ENCODE measurements at places on chromosomes 4 and X.
A peak's percentile ranks its signal among the peaks of the same experiment; 100 is the strongest.

DNA sequence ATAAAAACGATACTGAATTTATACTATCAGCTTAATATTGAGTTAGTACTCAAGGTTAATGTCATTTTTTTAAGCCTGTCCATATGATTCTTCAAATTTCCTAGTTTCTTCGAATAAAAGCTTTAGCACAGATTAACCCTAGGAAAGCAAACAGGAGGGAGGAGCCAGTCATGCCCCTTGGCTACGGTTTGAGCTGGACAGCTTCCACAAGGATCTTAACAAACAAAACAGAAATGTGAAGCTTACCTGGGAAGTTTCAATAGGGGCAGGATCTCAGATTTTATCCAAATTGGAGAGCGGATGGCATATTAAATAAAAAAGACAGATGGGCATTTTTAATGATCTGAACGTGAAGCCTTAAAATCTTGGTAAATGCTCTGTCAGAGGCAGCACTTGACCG lies 2.3 kb downstream of the NWD2 start:
- H3K4me3 ChIP-seq = no peak overlapping the region
- no peaks in the 10 kb centered on the region for H3K36me3 ChIP-seq
- no peak for DNase-seq
- peaks cover 13% of the 10 kb centered on the region for H3K27me3 ChIP-seq
- H3K27ac ChIP-seq = no peak overlapping the region

DNA sequence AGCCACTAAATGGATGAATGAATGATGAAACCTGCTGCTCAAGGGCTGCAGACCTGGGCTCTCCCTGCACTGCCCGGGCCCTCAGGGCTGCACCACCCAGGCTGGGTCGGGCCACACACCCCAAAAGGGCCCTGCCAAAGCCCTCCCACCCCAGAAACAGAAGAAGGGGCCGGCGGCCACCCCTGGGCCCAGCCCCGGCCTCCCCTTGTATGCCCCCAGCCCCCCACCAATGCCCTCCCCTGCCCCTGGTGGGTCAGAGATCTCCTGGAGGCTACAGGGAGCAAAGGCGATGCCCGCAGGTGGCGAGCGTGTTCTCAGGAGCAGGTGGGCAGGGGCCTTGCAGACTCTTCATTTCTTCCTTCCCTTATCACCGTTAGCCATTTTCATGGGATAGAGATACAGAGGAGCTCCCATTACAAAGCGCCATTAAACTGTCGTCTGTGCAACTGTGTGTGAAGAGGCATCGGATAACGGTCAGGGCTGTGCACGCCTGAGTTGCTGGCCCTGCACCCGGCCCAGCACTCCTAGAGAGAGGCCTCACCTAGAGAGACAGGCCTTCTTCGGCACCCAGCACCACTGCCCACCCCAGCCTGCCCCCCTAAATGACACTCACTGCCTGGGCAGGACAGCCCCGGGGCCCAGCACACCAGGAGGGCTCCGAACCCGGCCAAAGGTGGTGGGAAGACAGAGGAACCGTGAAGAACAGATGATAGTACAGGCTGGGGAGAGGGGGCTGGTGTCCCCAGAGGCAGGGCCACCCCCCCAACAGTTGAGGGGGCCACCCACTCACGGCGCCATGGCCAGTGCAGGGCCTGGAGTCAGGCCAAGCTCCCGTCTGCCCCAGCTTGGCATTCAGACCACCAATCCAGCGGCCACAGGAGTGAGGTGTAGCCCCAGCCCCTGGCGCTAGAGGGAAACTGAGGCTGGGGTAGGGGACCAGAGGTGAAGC lies 133.7 kb downstream of the FAM53A start:
- no peak overlapping the region for H3K27ac ChIP-seq
- H3K36me3 ChIP-seq = peaks cover 3% of the 10 kb centered on the region
- DNase-seq = no peak
- H3K27me3 ChIP-seq = peaks cover 25% of the 10 kb centered on the region

- peaks cover 27% of the 10 kb centered on the region for H3K4me1 ChIP-seq
- peak overlapping the region; percentile 100 for H3K4me3 ChIP-seq
- H3K27me3 ChIP-seq = no peaks in the 10 kb centered on the region
These were observed 1.5 kb downstream of the SETD7 start for GRCh38 chr4:139554642-139554892.

- H3K4me3 ChIP-seq = no peak within 1 kb of the TSS
- DNase-seq = no peak
- no peaks in the 10 kb centered on the region for H3K36me3 ChIP-seq
These were observed at the start of gene CLDN2 for GRCh38 chrX:106919932-106920452. Gene CLDN2, plus strand, starts transcription at chrX:106920402. Its CDS starts 7,827 bp downstream, at chrX:106928229.

DNA sequence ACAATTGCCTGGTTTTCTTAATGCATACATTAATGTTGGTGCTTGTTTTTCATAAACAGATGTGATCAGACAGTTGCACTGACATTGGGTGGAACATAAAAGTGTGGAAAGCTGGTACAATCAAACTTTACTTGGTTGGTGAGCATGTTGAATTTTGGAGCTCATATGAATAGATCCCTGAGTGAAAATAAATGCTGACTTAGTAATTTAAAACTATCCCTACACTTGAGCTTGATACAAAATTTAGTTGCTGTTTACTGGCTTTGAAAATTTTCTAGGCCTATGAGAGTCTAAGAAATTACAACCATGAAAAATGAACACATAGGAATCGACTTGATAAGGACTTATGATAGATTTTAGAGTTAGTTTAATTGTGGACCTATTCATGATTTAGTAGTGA lies 551.8 kb upstream of the PABPC4L start:
- no peaks in the 10 kb centered on the region for H3K27me3 ChIP-seq
- H3K4me1 ChIP-seq = no peaks in the 10 kb centered on the region
- H3K4me3 ChIP-seq = no peak overlapping the region

GRCh38 chrX:21798677-21799219 lies 40.7 kb upstream of the MBTPS2 start:
- no peaks in the 10 kb centered on the region for H3K27me3 ChIP-seq
- H3K36me3 ChIP-seq = no peaks in the 10 kb centered on the region

- DNase-seq = no peak
- no peaks in the 10 kb centered on the region for H3K36me3 ChIP-seq
- H3K4me3 ChIP-seq = no peak overlapping the region
- H3K27ac ChIP-seq = no peak overlapping the region
These were observed 188.2 kb downstream of the MAML3 start for GRCh38 chr4:139965789-139966188.

DNA sequence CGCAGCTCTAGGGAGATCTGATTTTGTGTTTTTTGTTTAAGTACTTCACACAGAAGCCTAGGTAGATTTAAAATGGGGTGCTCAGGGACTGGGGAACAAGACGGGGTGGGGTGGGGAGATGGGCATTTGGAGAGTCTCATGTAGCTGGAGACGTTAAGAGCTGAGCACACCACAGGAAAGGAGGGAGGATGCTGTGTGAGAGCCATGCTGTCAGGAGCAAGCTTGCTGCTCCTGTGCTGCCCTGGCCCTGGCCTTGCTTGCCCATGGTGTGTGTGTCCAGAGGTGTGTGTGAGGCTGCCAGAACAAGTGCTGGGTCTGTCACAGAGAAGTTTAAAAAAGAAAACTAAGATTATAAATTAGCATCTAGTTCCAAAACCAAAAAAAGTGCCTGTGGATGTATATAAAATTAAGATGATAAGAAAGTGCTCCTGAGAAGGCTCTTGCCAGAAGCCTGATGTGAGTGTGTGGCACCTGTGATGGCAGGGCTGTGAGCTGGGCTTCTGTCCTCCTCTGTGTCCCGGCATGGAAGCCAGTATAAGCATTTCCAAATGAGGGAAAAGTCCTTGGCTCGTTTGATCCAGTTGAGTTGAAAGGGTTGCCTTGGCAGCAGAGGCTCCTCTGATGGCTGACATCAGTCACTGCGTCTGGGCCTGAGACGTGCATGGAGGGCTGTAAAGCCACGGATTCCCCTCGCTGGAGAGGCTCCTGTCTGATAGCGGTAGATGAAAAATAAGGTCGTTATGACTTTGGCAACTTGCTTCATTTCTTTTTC lies 63.5 kb downstream of the NELFA start:
- DNase-seq = no peak
- no peak overlapping the region for H3K4me3 ChIP-seq
- H3K4me1 ChIP-seq = peaks cover 2% of the 10 kb centered on the region
- no peak overlapping the region for H3K27ac ChIP-seq

GRCh38 chr4:22556495-22556894 lies 40.6 kb upstream of the ADGRA3 start:
- no peaks in the 10 kb centered on the region for H3K36me3 ChIP-seq
- H3K4me3 ChIP-seq = no peak overlapping the region
- H3K27me3 ChIP-seq = no peaks in the 10 kb centered on the region
- H3K4me1 ChIP-seq = no peaks in the 10 kb centered on the region
- DNase-seq = no peak
- no peak overlapping the region for H3K27ac ChIP-seq

DNA sequence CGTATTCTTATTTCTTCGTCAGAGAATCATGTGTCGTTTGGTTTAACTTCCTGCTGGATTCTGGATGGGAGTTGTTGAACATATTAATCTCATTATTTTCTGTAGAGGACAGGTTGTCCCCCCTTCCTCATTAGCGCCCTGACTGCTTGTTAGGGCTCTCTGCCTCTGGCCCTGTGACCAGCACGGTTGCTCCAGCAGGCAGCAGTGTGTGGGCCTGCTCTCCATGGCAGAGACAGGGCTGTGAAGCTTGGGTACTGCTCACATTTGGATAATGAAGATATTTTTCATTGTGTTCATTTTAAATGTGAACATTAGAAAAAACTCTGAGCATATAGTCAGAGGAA lies 102.7 kb downstream of the KLHL8 start:
- no peaks in the 10 kb centered on the region for H3K27me3 ChIP-seq
- H3K36me3 ChIP-seq = peaks cover 45% of the 10 kb centered on the region
- peaks cover 17% of the 10 kb centered on the region for H3K4me1 ChIP-seq
- H3K4me3 ChIP-seq = no peak overlapping the region
- DNase-seq = no peak

DNA sequence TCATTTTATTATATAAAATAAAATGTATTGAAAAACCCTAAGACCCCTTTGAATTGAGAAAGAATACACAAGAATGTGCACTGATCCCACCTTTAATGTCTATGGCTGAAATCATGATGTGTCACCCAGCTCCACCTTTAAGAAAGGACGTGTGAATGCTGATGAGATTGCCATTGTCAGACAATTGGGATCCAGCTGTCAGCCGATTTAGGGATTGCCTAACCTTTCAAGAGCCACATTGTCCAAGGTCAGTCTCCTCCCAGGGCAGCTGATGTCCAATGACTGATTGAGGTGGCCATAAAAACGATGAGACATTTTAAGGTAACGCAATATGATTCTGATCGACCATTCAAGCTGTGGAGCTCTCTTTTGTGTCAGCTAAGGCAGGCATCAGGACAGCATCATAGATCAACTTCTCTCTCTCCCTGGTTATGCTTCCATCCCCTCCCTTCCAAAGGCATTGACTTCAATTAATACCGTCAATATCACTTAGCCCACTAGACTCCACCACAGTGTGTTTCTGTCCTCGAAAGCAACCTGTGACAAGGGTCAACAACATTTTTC lies 1676.4 kb downstream of the PCDH7 start:
- H3K27me3 ChIP-seq = no peaks in the 10 kb centered on the region
- no peak overlapping the region for H3K4me3 ChIP-seq
- no peaks in the 10 kb centered on the region for H3K4me1 ChIP-seq
- no peak for DNase-seq
- H3K27ac ChIP-seq = no peak overlapping the region

DNA sequence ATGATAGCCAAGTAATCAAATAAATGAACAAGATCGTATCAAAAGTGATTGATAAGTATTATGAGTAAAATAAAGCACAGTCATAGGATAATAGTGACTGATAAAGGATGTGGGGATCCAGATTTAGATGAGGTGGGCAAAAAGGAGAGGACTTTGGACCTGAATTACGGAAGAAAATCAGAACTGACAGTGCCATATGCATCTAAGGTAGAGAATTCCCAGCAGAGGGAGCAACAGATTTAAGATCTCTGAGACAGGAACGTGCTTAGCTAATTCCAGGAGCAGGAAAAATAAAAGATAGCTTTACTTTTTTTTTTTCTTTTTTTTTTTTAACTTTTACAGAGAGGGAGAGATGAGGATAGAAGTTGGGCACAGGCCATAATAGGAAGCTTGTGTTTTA lies 189.9 kb downstream of the NWD2 start:
- H3K36me3 ChIP-seq = no peaks in the 10 kb centered on the region
- H3K4me3 ChIP-seq = no peak overlapping the region
- no peak for DNase-seq
- H3K4me1 ChIP-seq = no peaks in the 10 kb centered on the region
- H3K27ac ChIP-seq = no peak overlapping the region

DNA sequence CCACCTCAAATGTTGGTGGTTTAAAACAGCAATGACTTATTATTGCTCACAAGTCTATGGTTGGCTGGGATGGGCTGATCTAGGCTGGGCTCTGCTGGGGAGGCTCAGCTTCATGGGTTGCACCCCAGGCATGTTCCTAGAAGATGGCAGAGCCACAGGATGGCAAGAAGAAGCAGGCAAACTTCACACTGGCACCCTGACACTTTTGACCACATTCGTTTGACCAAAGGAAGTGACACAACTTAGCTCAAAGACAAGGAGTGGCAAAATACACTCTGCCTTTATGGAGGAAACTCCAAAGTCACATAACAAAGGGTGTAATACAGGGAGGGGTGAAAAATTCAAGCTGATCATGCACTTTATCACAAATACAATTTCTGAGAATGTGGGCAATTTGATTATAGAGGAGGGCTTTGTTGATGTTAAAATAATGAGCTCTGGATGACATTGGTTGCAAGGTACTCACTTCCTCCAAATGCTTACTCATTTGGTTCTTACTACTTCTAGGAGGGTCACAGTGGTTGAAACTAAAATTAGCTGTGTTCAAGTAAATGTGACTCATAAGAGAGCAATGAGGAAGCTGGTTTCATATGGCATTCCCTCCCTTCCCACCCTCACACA lies 249.2 kb upstream of the RPS6KA3 start:
- no peak for DNase-seq
- H3K4me3 ChIP-seq = no peak overlapping the region
- H3K27ac ChIP-seq = no peak overlapping the region

DNA sequence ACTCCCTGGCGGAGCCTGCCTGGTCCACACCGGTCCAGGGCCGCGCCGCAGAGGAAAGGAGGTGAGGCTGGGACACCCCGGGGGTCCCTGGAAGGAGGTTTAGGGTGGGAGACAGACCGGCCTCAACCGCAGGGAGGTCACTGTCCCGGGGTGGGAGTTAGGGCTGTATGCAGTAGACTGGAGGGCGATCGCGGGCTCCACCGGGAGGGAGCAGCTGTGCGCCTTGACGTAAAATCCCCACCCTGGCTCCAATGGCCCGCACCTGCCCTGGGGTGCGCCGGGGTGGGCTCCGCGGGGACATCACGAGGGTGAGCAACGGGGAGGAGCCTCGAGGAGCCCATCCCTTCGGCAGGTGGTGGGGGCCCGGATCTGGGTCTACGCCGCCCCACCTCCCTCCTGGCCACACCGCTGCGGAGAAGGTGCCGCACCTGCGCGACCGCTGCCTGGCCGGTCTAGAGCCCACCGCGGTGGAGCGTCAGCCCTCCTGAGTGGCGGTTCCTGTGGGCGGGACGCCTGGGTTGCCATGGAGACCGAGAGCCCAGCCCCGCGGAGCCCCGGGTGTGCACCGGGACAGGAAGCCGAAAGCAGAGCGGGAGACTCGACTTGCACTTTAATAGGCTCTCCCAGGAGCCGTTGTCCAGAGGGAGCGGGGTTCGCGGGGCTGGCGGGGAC lies 105.1 kb downstream of the ADRA2C start:
- H3K27me3 ChIP-seq = peaks cover 60% of the 10 kb centered on the region
- DNase-seq = peak; percentile 8
- no peak overlapping the region for H3K27ac ChIP-seq

All from effector memory CD8-positive, alpha-beta T cell (primary cell).